ENCODE measurements at places on chromosomes 7 and 10.
A peak's percentile ranks its signal among the peaks of the same experiment; 100 is the strongest.

- no peak for DNase-seq
Measured at GRCh38 chr7:140533394-140533872, 54.1 kb upstream of the MKRN1 start.

DNA sequence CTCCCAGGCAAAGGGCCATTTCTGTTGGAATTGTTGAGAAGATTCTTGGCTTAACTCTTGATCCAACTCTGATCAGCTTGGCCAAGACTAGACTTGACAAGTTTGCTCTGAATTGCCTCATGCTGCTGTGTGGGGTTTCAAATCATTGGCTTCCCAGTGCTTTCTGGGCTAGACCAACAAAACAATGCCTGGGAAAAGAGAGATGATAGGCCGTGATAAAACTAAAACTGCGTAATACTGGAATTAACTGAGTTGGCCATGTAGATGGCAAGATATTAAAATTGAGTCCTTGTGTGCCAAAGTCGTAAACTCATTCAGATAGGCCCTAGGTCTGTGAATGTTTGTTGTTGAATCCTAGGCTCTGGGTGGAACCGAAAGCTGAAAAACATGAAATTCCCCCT lies 222.6 kb downstream of the MGMT start:
- no peak for DNase-seq

- no peak for DNase-seq
Measured at GRCh38 chr10:75774783-75775490, 343.5 kb downstream of the LRMDA start.

GRCh38 chr10:78202386-78202785 lies 168.7 kb downstream of the RPS24 start:
- DNase-seq = no peak

- no peak for DNase-seq
Measured at GRCh38 chr10:19658131-19658530, 158.1 kb upstream of the PLXDC2 start.

- DNase-seq = peak; percentile 27
Measured at GRCh38 chr10:132397671-132398565, 918 bp downstream of the PWWP2B start.

DNA sequence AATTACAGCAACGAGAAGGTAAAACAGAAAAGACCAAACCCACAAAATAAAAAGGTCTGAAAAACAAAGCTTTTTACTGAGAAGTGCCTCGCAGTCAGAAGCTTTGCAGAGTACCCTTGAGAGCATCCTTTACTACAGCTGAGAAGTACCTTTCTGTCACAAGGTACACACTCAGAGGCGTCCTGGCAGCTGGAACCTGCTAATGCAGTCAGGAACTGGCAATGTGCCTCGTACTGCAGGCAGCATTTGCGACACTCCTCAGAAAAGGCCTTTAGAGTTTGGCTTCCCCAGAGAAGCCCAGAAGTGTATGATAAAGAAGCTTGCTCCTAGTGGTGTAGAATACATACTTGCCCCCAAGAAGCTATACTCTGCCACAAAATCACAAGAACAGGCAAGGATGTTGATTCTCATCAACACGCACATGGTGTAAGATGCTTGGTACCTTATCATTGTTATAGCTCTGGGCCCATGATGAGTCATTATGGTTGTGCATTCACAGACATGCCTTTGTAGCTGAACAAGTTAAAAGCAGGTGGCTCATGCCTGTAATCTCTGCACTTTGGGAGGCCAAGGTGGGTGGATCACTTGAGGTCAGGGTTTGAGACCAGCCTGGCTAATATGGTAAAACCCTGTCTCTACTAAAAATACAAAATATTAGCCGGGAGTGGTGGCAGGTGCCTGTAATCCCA lies 2.0 kb upstream of the GTPBP4 start:
- no peak for DNase-seq

- DNase-seq = no peak
Measured at GRCh38 chr7:120064565-120064964, 208.4 kb upstream of the KCND2 start.

DNA sequence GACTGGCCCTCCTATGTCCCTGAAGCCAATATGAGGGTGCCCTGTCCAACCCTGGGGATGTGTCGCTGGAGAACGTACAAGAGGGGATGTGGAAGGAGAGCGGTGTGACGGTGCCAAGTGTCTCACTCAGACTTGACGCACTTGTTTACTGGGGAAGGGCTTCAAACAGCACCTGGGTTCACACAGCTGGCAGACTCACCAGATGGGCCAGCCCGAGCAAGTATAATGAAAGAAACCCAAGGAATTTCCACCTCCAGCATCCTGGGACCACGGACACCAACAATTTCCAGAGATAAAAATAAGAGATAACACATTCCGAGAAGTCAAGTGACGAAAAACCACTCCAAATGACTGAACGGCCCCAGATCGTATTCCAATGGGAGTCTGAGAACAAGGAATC lies 5.3 kb downstream of the ATP5MF start:
- DNase-seq = no peak

GRCh38 chr7:27031289-27032172 lies 64.3 kb downstream of the HOXA1 start:
- no peak for DNase-seq

- DNase-seq = no peak
Measured at GRCh38 chr10:101617102-101617823, 29.1 kb downstream of the DPCD start.

- DNase-seq = no peak
Measured at GRCh38 chr10:34434119-34434594, 380.9 kb downstream of the PARD3 start.

- DNase-seq = no peak
Measured at GRCh38 chr7:114444196-114444595, 29.6 kb downstream of the FOXP2 start.

DNA sequence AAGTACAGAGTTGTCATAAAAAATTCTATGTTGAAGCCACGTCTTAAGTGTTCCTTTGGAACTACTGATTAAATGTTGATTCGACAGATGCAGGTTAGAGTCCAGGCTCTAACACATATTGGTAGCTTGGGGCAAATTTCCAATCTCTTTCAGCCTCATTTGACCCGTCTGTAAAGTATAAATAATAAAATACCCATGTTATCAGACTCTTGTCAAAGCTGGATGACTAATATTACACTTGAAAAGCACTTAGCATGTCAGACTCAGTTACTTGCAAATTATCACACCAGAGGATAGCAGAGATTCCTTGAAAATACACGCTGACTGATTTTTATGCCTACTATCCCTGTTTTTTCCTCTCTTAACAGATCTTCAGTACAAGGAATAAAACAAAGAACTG lies 18.1 kb upstream of the MACC1 start:
- DNase-seq = no peak

GRCh38 chr7:156816943-156817572 lies 75.9 kb downstream of the LMBR1 start:
- no peak for DNase-seq

- DNase-seq = no peak
Measured at GRCh38 chr10:46226232-46226631, 60.6 kb upstream of the ANTXRL start.

- no peak for DNase-seq
Measured at GRCh38 chr7:55526770-55527169, 45.5 kb downstream of the VOPP1 start.

GRCh38 chr7:44162785-44163395 lies 21.8 kb upstream of the MYL7 start:
- DNase-seq = no peak

DNA sequence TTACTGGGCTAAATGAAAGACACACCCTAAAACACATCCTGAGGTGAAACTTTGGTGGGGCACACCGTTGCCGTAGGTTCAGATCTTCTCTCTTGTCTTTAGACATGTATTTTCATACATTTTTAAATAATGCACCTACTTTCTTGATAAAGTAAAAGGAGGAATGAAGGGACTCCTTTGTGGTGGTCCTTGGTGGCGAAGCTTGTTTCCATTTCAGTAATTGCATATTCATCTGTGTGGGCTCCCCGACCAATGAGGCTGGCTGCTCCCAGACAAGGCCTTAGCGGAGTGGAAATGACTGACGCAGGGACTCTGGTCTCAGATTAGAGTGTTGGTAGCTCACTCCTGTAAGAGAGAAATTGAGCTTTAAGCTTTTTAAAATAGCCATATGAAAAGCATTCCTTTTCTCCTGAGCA lies 815 bp downstream of the CCSER2 start:
- DNase-seq = peak; percentile 71

DNA sequence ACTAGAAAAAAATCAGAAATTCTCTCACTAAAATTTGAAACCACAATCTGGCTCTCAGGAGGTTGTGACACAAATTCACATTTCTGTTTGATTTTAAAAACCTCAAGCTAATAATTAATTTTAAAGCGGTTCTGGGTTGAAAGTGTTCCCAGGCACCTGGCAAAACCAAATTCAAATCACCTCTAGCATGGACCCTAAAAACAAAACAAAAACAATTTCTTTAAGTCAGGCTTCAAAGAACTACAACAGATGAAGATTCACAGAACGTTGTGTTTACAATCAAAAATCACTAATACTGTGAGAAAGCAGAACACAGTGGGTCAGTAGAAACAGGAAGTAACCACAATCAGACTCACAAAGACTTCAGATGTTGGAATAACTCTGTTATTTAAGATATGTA lies 7.2 kb upstream of the RELN start:
- DNase-seq = no peak

- DNase-seq = no peak
Measured at GRCh38 chr10:100146875-100147650, 38.8 kb downstream of the ERLIN1 start.

- DNase-seq = no peak
Measured at GRCh38 chr10:5497948-5498730, 1.2 kb downstream of the CALML5 start.

GRCh38 chr10:46220187-46220586 lies 66.6 kb upstream of the ANTXRL start:
- DNase-seq = no peak

DNA sequence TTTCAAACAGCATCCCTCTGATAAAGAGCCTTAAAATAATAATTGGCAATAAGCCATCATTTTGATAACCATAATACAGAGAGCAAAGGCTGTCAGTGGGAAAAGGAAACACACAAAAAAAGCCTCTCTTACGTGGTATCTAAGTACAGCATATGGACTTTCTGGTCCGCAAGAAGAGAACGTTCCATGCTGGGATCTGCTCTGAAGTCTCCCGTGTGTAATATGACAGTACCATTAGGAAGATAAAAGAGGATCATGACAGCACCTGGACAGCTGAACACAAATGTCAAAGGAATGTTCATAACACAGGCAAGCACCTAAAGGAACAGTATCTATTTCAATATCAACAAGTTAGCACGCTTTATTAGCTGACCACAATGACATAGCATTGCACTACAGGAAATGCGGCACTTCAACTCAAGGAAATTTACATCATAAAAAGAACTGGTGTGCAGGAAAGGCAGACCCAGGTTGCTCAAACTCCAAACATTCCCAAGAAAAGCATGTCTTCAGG lies 9.9 kb downstream of the DCLRE1A start:
- no peak for DNase-seq

GRCh38 chr10:103731609-103732270 lies 123.6 kb downstream of the SH3PXD2A start:
- no peak for DNase-seq

- DNase-seq = no peak
Measured at GRCh38 chr10:102467971-102468438, 16.7 kb upstream of the C10orf95 start.

DNA sequence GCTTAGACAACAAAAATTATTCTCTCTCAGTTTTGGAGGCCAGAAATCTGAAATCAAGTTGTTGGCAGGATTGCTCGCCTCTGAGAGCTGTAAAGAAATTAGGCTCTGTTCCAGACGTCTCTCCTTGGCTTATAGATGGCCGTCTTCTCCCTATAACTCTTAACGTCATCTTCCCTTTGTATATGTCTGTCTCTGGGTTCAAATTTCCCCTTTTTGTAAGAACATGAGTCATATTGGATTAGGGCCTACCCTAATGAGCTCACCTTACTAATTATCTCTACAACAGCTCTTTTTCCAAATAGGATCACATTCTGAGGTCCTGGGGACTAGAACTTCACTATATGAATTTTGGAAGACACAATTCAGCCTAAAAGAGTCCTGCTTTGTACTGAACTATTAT lies 22.4 kb downstream of the GALNTL5 start:
- no peak for DNase-seq

GRCh38 chr7:35512716-35513115 lies 182.2 kb downstream of the HERPUD2 start:
- no peak for DNase-seq

DNA sequence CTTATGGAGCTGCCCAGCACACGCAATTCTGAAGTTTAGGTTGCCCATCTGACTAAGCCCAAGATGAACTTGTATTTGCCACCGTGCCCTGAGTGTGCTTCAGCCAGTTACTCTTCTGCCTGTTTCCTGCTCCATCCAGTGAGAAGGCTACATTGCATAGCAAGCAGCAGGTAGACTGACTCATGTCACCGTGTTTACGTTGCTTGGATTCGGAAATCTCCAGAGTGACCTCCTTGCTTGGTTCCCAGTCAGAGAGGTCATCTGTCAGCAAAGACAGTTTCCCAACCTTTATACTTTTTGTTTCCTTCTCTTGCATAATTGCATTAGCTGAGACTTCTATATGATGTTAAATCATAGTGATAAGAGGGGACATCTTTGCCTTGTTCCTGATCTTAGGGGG lies 30.9 kb downstream of the NACAD start:
- no peak for DNase-seq

GRCh38 chr7:27651702-27652101 lies 11.0 kb downstream of the HIBADH start:
- no peak for DNase-seq

- DNase-seq = no peak
Measured at GRCh38 chr7:38535073-38535472, 96.1 kb downstream of the AMPH start.

- DNase-seq = no peak
Measured at GRCh38 chr7:31825576-31825975, 138.6 kb downstream of the PPP1R17 start.

DNA sequence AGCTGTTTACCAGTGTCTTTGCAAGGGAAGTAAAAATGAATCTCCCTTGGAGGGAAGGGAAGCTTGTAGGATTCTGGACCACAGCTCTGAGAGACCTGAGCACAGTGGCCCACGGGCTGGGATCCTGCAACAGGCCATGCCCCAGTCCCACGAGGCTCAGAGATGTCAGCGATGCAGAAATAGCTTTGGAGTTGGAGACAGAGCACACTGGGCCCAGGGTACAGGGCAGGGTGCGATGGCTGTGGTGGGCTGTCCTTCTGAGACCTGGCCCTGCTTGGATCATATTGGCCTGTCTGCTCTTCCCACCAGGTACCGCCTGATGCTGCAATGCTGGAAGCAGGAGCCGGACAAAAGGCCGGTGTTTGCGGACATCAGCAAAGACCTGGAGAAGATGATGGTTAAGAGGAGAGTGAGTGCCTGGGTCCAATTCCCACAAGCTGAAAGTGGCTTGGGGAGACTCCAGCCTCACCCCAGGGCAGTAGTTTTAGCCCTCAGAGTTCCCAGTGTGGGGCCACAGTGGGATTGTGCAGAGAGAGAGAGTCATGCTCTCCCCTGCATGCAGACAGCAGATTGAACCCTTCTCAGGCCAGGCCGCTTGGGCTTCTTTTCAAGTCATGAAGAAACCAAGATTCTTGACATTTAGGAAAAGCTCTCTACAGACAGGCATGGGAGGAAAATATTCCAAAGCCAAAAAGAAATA lies 13.5 kb upstream of the CSGALNACT2 start:
- no peak for DNase-seq
